Activated CD4-positive, alpha-beta T cell treated with anti-CD3 and anti-CD28 coated beads, Interleukin-2, Interleukin-6, amounts not matched to agents 100 ng/mL and 50 ng/mL, durations not matched to agents 16 hours and 8 hours (primary cell): ENCODE measurements at places on chromosomes 16 and 17.

DNA sequence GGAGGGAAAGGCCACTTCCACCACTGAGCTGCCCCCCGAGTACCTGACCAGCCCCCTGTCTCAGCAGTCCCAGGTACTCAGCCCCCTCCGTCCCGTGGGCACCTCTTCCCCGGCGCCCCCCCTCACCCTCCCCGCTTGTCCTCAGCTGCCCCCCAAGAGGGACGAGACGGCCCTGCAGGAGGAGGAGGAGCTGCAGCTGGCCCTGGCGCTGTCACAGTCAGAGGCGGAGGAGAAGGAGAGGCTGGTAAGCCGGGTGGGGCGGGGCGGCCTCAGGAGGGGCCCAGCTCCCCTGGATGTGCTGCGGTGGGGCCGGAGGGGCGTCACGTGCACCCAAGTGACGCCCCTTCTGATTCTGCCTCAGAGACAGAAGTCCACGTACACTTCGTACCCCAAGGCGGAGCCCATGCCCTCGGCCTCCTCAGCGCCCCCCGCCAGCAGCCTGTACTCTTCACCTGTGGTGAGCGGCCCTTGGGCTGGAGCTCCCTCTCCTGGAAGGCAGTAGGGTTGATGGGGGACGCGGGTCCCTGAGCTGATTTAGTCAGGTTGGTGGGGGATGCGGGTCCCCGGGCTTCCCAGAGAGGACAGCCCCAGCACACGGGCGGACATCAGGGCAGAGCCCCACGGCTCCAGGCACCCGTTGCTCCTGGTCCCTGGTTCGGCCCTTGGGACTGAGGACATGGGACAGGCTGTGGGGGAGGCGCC lies 9.5 kb upstream of the MRPL12 start:
- no peak for DNase-seq

GRCh38 chr17:70059649-70060048 lies 15.4 kb upstream of the KCNJ16 start:
- DNase-seq: no peak

GRCh38 chr16:31713945-31714902 lies 159.4 kb upstream of the ZNF267 start:
- no peak for DNase-seq

DNA sequence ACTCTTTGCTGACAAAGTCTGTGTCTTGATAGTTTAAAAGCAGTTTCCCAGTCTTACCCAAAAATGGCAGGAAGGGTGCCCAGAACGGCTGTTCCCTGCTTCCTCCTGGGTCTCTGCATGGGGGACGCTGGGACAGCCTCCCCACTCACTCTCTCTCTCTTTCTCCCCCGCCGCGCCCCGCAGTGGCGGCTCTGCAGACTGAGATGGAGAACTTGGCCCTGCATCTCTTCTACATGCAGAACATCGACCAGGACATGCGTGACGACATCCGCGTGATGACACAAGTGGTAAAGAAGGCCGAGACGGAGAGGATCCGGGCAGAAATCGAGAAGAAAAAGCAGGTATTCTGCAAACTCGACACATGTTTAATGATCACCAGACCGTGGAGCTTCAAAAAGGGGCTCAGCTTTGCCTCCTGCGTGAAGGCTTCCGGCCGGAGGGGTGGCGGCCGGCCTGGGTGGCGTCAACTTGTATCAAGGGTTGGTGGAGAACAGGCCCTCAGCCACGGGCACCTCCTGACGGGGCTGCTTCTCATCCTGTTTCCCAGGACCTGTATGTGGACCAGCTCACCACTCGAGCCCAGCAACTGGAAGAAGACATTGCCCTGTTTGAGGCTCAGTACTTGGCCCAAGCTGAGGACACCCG lies 22.0 kb downstream of the CCDC40 start:
- DNase-seq: no peak

- peak; percentile 75 for DNase-seq
Observed at GRCh38 chr17:37791447-37792399, 46.9 kb upstream of the HNF1B start.

DNA sequence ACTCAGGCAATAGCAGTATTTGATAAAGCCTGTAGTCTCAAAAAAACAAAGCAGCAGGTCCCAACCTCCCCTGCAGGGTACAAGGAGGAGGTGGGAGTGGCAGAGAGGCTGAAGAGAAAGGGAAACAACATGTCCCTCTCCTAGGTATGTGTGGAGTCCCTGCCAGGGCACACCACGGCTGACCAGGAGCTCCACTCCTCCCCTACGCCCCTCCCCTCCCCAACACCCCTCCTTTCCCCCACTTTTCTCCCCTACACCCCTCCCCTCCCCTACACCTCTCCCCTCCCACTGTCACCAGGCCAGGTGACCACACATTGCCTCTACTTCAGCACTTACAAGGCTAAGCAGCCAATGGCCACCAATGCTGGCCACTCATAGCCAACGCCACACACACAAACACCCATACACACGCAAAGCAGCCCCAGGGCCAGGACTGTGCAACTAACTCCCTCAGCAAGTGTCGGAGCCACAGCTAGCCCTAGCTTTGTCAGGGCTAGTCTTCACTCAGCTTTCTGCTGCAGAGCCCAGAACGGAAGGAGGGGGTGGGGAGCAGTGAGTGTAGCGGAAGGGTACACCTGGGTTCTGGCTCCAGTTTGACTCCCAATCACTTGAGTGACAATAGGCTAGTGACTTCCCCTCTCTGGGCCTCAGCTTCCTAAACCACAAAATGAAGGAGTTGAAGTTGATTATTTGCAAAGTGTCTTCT lies 8.2 kb downstream of the CAVIN1 start:
- DNase-seq: peak; percentile 44

- DNase-seq: no peak
Observed at GRCh38 chr17:42005166-42005565, 12.1 kb downstream of the DNAJC7 start.

DNA sequence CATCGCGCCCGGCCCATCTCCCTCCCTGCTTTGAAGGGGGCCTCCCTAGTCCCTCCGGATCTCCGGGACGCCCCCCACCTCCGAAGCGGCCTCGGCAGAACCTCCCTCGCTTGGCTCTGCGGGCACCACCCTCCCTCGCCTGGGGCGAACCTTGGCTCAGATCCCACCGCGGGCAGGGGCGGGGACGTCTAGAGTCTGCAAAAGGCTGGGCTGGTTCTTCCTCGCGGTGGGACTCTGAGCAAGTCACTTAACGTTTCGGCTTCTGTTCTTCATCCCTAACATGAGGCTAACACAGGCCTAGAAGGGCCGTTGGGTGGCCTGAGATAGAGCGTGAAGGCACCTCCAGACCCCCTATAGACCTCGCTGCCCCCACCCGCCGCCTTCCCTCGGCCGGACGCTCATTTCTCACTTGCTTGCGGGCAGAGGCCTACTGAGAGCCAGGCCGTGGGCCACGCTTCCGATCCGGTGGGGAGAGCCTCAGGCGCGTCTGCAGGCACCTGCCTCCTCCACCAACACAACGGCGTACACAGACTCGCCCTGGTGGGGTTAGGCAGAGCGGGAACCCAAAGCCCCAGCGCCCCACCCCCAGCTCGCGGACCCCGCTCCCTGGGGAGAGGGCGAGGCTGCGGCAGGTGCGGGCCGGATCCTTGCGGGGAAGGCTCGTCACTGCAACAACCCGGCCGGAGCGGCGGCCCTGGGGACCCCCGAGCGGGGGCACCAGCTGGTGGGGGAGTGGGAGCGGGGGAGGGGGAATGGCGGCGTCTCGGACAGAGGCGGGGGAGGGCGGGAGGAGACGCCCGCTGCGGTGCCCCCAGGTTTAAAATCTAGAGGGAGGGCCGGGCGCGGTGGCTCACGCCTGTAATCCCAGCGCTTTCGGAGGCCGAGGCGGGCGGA lies 5.4 kb downstream of the MYO1C start:
- DNase-seq: peak; percentile 68

DNA sequence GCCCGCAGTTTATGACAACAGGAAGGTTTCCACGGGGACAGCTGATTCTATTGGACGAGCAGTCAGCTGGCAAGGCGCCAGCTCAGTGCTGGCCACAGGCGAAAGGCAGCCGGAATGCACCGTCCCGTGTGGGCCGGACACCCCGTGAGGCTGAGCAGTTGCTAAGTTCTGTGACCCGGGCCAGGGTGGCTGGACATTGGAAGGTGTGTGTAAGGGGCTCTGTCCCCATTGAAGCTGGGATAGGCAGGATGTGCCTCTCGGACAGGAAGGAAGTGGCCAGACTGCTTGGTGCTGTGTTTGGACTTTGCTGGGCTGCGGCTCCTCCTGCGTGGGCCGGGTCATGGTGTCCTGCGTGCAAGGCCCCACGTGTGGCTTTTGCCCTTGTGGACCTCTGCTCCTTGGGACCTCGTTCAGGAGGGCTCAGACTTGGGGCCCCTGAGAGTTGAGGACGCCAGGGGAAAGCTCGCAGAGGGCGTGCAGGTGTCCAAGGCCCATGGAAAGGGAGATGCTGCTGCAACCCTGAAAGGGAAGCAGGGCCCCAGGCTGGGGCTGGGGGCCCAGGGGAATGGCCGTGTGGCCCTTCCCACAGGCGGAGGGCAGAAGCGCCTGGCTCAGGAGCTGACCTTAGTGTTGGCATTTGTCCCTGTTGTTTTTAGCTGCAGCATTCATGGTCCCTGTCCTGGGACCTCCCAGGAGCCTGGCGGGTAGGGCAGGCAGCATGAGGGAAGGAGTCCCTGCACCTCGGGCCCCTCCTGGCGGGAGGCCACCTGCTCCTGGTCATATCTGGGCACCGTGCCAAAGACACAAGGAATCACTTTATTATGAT lies 10.0 kb downstream of the BAIAP2 start:
- DNase-seq: no peak

- DNase-seq: no peak
Observed at GRCh38 chr17:18106211-18106610, 2.3 kb upstream of the MYO15A start.

- no peak for DNase-seq
Observed at GRCh38 chr17:45288825-45289224, 26.9 kb upstream of the SPATA32 start.

DNA sequence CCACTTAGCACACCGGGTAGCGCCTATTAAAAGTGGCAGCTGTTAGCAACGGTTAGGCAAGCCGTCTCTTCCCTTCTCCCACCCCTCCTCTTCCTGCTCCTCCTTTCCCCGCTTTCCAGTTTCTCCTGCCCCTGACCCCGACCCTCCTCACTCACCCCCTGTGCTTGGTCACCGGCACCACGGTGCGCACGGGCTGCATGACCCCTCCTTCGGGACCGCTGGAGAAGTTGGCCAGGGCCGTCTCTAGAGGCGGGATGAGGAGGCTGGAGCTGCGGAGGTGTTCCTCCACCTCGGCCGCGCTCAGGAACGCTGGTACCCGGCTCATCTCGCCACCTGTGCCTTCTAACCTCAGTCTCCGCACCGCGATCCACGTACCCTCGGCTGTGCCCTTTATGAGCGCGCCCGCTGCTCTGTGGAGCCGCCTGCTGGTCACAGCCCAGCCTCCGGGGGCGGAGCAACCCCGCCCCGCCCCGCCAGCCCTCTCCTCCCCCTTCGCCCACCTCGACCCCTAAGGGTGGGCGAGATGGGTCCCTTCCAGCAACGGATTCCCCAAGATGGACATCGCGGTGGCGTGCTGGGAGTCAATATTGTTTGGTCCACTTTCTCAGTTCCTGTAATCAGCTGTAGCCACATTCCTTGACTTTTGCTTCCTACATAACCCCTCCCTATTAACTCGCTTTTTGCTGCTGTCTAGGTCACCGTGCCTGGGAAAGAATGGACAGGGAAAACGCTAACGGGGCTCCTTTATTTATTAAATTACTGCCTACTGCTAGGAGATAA lies at the start of gene CRYM:
TSS of gene CRYM (minus strand) at position 364 of the 780 bp plus-strand sequence. CDS start at position 325, 39 bp downstream.
- DNase-seq: peak; percentile 49

DNA sequence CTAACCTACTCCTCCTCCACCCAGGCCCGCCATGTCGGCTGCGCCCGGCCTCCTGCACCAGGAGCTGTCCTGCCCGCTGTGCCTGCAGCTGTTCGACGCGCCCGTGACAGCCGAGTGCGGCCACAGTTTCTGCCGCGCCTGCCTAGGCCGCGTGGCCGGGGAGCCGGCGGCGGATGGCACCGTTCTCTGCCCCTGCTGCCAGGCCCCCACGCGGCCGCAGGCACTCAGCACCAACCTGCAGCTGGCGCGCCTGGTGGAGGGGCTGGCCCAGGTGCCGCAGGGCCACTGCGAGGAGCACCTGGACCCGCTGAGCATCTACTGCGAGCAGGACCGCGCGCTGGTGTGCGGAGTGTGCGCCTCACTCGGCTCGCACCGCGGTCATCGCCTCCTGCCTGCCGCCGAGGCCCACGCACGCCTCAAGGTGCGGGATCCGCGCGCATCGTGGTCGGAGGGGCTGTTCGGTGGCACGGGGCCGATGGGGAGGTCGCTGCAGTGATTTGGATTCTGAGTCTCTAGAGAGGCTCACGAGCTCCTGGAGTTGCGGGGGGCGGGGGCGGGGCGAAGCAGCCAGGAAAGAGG lies 878 bp downstream of the TRIM72 start:
- no peak for DNase-seq

- DNase-seq: no peak
Observed at GRCh38 chr16:85557971-85558657, 55.0 kb upstream of the GSE1 start.

- no peak for DNase-seq
Observed at GRCh38 chr16:22673421-22673831, 140.5 kb upstream of the HS3ST2 start.

DNA sequence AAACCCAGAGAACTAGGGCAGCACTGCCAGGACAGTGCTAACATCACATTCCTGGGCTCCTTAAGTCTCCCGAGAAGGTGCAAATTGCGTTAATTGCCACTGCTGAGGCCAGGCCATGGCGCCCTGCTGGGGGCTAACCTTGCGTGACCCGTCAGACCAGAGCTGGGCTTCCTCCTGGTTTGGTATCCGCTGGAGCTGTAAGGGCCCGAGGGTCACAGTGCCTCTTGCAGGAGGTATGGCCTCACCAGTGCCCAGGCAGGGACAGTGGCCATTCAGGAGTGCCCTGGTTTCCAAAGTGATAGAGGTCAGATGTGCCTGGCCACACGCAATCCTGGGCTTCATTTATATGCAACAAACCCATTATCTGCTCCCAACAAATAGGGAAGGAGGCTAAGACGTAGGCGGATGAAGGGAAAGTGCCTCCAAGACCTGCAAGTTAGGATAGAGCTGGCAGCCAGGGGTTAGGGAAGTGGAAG lies 17.7 kb upstream of the ADCY9 start:
- DNase-seq: no peak

DNA sequence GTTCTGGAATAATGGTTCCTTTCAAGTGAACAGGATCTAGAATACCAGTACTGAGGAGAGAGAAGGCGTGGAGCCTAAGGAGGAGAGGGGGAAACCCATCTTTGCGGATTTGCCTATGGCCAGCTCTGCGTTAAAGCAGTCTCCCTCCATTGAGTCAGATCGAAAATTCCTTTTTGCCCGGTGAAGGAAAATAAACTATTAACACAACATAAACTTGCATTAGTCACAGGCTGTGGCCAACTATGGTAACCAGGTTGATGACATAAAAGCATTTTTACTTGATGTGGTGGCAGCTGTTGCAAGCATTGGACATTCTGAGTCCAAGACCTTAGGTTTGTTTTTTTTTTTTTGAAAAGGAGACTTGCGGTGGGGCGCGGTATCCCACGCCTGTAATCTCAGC lies 8.9 kb downstream of the LDAF1 start:
- no peak for DNase-seq

GRCh38 chr16:370443-370842 lies at the start of gene MRPL28:
TSS of gene MRPL28 (minus strand) at chr16:370538. CDS start at chr16:370218, 320 bp downstream.
- DNase-seq: peak; percentile 96

- no peak for DNase-seq
Observed at GRCh38 chr16:12276576-12276975, 300.0 kb downstream of the SNX29 start.
